ENCODE measurements at places on chromosomes 11 and 22.

DNA sequence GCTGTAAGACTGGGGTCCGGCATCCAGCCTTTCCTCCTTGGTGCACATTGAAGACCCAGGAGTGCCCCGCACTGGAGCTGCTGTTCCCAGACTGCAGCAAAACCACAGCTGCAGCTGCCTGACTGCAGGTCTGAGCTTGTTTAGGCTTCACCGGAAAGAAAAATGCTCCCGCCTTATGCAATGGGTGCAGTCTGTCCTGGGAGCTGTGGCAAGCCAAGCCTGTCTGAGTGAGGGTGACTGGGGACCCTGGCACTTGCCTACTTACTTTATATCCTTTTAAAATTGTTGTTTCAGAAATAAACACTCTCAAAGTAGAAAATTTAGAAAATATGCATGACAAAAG is 23.3 kb upstream of the CD44 start:
- no peak for DNase-seq

GRCh38 chr11:116168459-116168787 is 604.4 kb downstream of the BUD13 start:
- no peak for DNase-seq

- no peak for DNase-seq
These were observed 234.3 kb upstream of the NARS2 start for GRCh38 chr11:78808923-78809322.

DNA sequence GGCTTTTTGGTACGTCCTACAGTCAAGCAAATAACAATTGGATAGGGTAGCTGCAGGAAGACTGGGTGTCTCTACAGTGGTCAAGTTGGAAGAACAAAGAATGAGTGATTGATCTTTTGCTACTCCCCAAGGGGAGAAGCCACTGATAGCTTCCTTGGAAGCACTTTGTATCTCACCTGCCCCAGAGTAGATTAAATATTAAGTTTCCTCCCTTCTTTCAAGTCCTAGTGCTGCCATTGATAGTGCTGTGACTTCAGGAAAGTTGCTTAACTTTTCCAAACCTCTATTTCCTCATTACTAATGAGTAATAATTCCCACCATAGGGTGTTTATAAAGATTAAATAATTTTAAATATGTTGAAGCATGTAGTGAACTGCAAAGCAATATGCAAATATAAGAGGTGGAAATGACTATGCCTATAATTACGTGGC is 35.6 kb upstream of the EHF start:
- no peak for DNase-seq

DNA sequence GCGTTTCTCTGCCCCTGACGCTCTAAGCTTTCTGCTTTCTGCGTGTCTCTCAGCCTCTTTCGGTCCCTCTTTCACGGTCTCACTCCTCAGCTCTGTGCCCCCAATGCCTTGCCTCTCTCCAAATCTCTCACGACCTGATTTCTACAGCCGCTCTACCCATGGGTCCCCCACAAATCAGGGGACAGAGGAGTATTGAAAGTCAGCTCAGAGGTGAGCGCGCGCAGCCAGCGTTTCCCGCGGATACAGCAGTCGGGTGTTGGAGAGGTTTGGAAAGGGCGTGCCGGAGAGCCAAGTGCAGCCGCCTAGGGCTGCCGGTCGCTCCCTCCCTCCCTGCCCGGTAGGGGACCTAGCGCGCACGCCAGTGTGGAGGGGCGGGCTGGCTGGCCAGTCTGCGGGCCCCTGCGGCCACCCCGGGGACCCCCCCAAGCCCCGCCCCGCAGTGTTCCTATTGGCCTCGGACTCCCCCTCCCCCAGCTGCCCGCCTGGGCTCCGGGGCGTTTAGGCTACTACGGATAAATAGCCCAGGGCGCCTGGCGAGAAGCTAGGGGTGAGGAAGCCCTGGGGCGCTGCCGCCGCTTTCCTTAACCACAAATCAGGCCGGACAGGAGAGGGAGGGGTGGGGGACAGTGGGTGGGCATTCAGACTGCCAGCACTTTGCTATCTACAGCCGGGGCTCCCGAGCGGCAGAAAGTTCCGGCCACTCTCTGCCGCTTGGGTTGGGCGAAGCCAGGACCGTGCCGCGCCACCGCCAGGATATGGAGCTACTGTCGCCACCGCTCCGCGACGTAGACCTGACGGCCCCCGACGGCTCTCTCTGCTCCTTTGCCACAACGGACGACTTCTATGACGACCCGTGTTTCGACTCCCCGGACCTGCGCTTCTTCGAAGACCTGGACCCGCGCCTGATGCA is at the start of gene MYOD1:
TSS of gene MYOD1 (plus strand) at position 544 of the 910 bp plus-strand sequence. CDS start at position 756, 212 bp downstream.
- no peak for DNase-seq

DNA sequence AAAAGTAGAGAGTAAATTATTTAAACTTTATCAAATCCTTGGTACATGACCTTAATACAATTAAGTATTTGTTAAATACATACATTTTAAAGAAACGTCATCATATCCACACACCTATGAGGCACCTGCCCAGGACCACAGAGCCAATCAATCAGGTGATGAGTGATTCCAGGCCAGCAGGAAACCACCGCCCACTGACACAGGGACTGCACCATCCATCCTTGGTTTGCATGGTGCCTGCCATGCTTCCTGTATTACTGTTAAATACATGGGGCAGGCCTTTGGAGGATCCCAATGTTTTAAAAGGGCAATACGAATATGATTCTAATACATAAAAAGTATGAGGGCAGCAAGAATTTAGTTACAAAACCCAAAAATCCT is 7.0 kb upstream of the TBC1D10A start:
- no peak for DNase-seq

- no peak for DNase-seq
These were observed 14.0 kb downstream of the RAC2 start for GRCh38 chr22:37229805-37230672.

- no peak for DNase-seq
These were observed 49.9 kb downstream of the STIM1 start for GRCh38 chr11:3905080-3905953.

- DNase-seq, result no peak
These were observed 482.0 kb downstream of the KCNA4 start for GRCh38 chr11:29534836-29535235.

- no peak for DNase-seq
These were observed 48.2 kb downstream of the C11orf91 start for GRCh38 chr11:33652431-33652830.

DNA sequence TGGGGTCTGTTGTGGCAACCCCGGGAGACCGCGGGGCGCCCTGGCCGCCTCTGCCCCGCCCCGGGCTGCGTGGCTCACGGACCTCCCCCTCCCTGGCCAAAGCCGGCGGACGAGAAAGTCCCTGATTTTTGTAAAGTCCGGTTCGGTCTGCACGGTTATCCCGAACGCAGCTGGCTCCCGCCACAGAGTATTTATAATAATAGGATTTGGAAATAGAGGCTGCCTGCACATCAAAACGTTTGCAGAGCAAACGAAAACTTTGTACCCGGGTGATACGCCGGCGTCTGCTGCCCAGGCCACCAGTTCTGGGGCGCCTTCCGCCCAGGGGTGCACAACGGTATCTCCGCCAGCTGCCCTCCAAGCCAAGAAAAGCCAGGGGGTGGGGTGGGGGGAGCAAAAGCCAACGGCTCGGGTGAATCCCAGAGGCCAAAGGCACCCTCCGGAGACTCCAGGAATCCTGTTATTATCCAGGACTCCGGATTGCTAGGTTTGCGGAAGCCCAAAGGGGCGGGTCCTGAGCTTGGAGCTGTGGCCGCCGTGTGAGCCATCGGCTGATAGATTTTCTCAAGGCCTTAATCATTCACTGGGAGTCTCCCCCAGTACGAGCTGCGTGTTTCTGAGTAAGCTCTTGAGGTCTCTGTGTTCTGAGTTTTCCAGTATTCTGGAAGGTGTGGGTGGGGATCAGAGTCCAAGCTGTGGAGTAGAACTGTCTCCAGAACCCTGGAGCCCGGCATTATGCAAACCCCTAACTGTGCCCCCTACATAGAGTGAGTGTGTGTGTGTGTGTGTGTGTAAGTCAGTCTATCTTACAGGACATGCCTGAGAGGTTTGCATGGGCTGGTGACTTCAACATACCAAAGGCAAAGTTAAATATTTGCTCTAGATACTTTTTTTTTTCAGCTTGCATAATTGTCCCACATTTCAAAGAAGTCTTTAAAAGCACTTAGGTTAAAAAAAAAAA is 673 bp upstream of the SHANK2 start:
- no peak for DNase-seq

DNA sequence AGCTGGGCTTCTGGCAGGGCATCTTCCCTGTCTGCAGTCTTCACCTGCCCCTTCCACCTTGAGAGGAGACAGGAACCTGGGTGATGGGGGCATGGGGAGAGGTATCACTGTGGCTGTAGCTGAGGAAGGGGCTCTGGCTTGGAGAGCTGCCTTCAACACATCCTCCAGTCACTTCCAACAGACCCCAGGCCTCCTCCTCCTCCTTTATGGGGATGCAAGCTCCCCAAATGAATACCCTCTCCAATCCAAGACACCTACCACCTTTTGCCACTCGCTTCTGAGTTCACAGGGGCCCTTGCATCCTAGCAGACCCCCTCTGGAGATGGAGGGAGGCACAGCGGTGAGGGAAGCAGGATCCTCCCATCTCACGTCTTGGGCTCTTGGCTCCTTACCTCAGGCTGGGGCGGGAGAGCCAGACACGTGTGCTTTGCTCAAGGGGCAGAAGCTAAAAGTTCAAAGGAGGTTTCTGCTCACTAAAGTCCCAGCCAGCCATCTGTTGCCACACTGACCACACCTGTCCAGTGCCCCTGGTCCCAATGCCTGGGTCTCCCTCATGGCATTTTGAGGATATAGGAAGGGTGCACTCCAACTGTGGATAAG is 13.2 kb downstream of the ANKK1 start:
- no peak for DNase-seq

- DNase-seq, result no peak
These were observed 34.1 kb upstream of the OR8B8 start for GRCh38 chr11:124479561-124479960.

DNA sequence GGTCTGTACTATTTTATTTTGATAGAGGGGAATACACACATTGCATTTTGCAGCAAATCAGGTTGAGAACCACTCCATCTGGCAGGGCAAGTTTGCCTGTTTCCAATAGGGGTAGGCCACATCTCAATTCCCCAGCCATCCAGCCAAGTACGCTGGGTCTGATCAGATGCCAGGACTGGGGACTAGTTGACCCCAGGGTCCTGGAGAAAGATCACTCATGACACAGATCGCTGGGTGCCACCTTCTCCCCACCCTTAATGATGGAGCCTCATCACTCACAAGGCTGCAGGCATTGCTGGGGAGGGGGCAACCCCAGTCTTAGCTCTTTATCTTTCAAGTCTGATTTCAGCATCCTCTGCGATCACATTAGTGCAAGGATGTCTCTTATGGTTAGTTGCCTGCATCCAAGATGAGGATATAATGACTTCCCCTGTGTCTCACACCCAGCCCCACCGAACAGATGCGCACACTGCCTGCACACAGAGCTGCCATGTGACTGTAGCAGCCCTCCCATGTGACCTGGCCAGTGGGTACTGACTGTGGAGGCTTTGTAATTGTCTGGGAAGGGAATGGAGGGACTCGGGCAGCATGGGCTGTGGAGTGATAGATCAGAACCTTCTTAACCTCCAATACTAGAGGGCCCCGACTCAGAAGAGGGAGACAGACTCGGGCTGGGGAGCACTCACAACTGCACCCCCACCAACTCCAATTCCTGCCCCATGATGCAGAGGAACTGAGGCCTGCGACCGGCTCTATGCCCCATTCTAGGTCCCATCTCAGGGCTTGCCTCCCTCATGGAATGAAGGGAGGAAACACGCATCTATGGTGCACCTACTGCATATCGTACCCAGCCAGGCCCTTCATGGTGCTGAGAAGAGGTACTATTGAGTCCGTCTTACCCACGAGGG is 155.8 kb downstream of the DSCAML1 start:
- no peak for DNase-seq

DNA sequence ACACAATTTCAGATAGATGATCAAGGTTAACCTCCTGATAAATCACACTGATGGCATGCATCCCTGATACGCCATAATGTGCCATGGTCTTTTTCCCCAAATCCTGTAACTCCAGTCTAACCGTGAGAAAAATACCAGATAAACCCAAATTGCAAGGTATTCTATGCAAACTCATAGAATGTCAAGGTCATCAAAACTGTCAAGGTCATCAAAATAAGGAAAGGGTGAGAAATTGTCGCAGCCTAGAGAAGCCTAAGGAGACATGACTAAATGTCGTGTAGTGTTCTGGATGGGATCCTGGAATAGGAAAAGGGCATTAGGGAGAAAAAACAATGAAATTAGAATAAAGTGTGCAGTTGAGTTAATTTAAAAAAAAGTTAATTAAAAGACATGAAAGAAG is 4.7 kb downstream of the TTC12 start:
- DNase-seq, result no peak

- DNase-seq, result no peak
These were observed 128.3 kb downstream of the TEAD1 start for GRCh38 chr11:12802418-12803085.

- DNase-seq, result no peak
These were observed 591.4 kb downstream of the ETS1 start for GRCh38 chr11:127995921-127996320.

DNA sequence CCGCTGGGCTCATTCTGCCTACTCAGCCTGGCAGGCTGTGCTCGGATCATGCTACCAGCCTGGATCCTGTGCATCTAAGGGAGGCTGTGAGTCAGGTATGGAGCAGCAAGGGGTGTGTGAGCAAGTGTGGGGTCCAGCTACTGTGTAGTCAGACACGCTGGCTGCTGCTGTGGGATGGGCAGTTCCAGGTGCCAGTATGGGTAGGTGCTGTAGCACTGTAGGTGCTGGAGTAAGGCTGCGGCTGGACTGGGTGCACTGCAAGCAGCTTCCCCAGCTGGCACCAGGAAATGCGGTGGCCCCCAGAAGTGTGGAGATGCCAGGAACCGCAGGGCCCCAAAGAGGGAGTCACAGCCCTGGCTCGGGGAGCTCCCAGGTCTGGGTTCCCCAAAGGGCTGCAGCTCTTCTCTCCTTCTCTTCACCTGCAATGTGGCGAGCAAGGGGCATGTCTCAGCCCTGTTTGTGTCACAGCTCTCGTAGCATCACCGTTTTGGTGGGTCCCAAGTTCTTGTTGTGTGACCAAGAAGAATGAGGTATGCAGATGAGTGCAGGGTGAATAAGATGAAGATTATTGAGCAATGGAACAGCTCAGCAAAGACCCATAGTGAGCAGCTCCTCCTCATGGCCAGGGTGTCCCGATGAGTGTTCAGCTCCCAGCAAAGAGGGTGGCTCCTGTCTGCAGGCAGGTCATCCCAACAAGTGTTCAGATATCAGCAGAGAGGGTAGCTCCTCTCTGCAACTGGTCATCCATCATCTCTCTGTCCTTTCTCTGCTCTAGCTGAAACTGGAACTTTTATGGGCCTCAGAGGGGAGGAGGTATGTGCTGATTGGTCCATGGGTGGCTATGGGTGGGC is 462.9 kb downstream of the TBC1D22A start:
- DNase-seq, result no peak

- no peak for DNase-seq
These were observed 30.3 kb downstream of the SGSM1 start for GRCh38 chr22:24836282-24836681.

DNA sequence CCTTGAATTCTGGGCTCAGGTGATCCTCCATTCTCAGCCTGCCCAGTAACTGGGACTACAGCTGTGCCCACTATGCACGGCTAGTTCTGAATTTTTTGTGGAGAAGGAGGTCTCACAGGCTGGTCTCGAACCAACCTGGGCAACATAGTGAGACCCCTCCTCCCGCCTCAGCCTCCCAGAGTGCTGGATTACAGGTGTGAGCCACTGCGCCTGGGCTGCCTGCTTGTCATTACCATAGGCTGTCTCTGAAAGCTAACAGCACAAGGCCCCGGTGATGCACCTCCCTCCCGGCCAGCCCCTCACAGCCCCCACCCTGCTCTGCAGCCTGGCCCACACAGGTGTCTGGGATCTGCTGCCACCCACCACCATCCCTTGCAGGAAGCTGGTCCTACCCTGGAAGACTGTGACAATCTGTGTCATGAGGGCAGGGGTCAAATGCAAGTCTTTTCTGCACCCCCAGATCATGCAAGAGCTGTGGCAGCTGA is 82.4 kb downstream of the DGCR2 start:
- DNase-seq, result no peak
